Renal cortex interstitium (tissue), 15 donors: ENCODE measurements at places on chromosomes 11 and 22. TPM values are rescaled to one million over a fixed set of nuclear protein-coding genes. Genes with fewer than 3 reads are reported as not detected.

TSPAN32 gene
- 2.6 TPM for polyA plus RNA-seq

HOATZ gene
- 0.08 TPM for polyA plus RNA-seq

AAMDC gene
- 49.4 TPM for polyA plus RNA-seq

MRGPRX4 gene
- not detected for polyA plus RNA-seq

CABP4 gene
- 0.26 TPM for polyA plus RNA-seq

LGR4 gene
- 109 TPM for polyA plus RNA-seq

STK33 gene
- 37.1 TPM for polyA plus RNA-seq

SMC1B gene
- 0.13 TPM for polyA plus RNA-seq

OSBP2 gene
- polyA plus RNA-seq, result 5.6 TPM

KDM4E gene
- 0.54 TPM for polyA plus RNA-seq

OR52D1 gene
- polyA plus RNA-seq, result not detected

SCN4B gene
- polyA plus RNA-seq, result 1.1 TPM

EFEMP2 gene
- polyA plus RNA-seq, result 87.9 TPM

FADS1 gene
- 54.9 TPM for polyA plus RNA-seq

TMX2 gene
- polyA plus RNA-seq, result 111 TPM

SELENOO gene
- 16.9 TPM for polyA plus RNA-seq

PATE4 gene
- polyA plus RNA-seq, result 0.10 TPM

HPX gene
- polyA plus RNA-seq, result 4.2 TPM

PRG3 gene
- polyA plus RNA-seq, result 0.23 TPM

CNIH2 gene
- 3.8 TPM for polyA plus RNA-seq

MUC5AC gene
- polyA plus RNA-seq, result 0.03 TPM

CNGA4 gene
- 0.30 TPM for polyA plus RNA-seq

SOX6 gene
- 21.0 TPM for polyA plus RNA-seq

KIAA1671 gene
- polyA plus RNA-seq, result 26.0 TPM

DCHS1 gene
- 34.7 TPM for polyA plus RNA-seq

SLC22A6 gene
- polyA plus RNA-seq, result 19.7 TPM

NUDT22 gene
- polyA plus RNA-seq, result 28.0 TPM

LUZP2 gene
- 1.9 TPM for polyA plus RNA-seq

UBQLN3 gene
- not detected for polyA plus RNA-seq

RFPL2 gene
- polyA plus RNA-seq, result 0.35 TPM

MYO18B gene
- 0.16 TPM for polyA plus RNA-seq

MISFA gene
- polyA plus RNA-seq, result 7.5 TPM

C11orf98 gene
- 58.5 TPM for polyA plus RNA-seq

DEFB131B gene
- 0.90 TPM for polyA plus RNA-seq

LRP5 gene
- 54.6 TPM for polyA plus RNA-seq

MIOX gene
- 13.6 TPM for polyA plus RNA-seq

MYO7A gene
- 3.1 TPM for polyA plus RNA-seq

UFD1 gene
- 62.9 TPM for polyA plus RNA-seq

CALCA gene
- polyA plus RNA-seq, result 14.5 TPM

DUSP18 gene
- 9.6 TPM for polyA plus RNA-seq

OTOG gene
- 0.36 TPM for polyA plus RNA-seq

ATG13 gene
- 63.0 TPM for polyA plus RNA-seq

PTPN5 gene
- 0.98 TPM for polyA plus RNA-seq

OR5B21 gene
- polyA plus RNA-seq, result not detected

SPI1 gene
- polyA plus RNA-seq, result 4.9 TPM

OR5L2 gene
- not detected for polyA plus RNA-seq

IL18 gene
- polyA plus RNA-seq, result 5.3 TPM

OR56B4 gene
- 0.19 TPM for polyA plus RNA-seq

MMP27 gene
- not detected for polyA plus RNA-seq

OR5A1 gene
- not detected for polyA plus RNA-seq

KRTAP5-1 gene
- 1.7 TPM for polyA plus RNA-seq

OR52J3 gene
- not detected for polyA plus RNA-seq

MS4A4E gene
- 0.72 TPM for polyA plus RNA-seq

OR2AT4 gene
- polyA plus RNA-seq, result 0.03 TPM

DGCR6 gene
- 10.1 TPM for polyA plus RNA-seq

GGTLC3 gene
- polyA plus RNA-seq, result 0.25 TPM
